LHCN-M2 (cell line): ENCODE measurements at places on chromosomes 6 and 20.

DNA sequence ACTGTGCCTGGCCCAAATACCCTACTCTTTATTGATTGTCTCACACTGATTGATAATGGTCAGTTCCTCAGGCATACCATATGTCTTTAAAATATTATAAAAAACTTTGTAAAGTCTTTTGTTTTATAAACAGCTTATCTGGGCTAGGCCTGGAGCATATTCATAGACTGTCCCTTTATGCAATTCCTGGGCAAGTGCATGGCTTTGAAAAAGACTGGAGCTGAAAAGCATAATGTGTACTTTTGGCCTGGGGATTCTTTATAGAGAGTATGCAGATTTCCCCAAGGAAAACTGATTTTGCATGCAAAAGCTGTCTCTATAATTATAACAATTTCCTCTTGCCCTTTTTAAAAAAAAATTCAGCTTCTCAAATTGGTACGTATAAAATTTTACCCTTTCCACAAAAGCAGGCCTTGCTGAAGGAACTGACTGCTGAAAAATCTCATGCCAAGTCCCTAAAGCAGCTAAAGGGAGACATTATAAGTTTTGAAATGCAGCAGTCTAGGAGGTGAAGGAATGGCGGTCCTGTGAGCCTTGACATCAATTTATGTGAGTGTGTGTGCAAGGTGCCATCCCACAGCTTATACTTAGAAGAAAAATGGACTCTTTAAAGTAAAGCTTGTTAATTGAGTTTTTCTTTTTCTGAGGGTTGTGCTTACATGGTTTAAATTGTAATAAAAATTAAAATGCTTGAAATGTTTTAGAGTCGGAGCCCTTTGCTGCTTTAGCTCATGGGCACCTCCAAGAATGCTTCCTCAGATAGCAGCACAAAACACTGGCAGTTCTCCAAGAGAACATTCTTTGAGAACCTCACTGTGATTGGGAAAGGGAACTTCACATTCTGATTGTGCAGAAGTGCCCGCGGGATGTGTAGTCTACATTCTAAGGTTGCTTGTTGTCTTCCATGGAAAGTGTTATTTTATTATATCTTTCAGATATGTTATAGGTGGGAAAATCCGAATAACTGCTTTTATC, 43.9 kb downstream of the PLCB4 start:
- DNase-seq: peak; percentile 79

DNA sequence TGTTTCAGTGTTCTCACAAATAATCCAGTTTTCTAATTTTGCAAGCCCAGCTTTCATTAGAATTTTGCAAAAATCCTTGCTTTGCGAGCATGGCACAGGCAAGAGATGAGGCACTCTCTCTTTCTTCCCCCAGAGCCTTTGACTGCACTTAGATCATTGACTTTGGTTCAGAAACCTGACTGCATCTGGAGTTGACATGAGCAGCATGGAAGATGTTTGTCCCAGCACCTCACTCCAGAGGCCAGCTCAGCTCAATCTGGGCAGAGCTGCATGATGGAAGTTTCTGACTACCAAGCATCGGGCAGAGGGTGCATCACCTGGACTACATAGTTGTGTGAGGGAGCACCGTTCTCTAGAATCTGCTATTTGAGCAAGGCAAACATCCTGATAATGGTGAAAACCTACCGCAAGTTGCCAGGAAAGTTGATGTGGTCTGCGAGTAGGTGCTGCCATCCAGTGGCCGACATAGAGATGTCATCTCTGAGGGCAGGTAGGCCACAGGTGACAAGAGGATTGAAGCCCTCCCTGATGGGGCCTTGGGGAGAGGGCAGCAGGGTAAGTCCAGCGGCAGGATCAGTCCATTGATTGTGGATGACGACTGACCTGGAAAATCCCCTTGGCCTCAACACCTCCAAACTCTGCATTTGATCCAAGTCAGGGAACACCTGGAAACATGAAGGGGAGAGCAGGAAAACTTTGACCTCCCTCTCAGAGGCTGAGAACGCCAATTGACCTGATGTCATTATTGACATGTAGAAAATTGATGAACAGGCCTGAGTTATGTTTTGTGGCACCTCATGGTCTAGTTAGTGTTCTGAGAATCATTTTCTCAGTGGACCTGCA, 3.8 kb upstream of the LPA start:
- DNase-seq: no peak

DNA sequence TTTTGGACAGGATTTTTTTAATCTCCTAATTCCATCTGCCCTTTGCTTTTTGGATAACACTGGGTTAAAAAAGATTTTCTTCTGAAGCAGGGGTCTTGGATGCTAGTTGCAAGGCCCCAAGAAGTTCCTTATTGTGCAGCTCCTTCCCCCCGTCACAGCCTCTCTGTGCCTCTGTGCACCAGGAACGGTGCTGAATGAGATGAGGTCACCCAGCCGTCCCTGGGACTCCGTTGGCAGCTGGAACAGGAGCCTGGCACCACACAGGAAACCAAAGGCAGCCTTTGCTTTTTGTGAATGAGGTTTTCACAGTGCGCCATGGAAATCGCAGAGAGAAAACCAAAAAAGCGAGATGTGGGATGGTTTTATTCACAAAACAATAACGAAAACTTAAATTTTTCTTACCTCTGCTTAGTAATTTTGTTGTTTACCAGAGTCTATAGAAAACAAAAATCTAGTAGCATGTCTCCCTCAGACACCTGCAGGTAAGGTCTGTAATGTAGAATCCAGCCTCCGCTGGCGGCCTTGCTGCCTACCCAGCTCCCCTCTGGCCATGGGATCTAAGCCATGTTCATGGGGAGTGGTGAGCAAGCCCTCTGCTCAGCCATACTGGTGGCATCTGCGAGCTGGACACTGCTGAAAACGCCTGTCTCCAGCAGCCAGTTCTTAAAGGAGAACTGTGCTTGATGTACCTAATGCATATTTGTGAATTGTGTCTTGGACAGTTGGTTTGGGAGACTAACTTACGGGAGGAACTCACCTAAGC, 40.4 kb upstream of the SYNJ2 start:
- DNase-seq: no peak

DNA sequence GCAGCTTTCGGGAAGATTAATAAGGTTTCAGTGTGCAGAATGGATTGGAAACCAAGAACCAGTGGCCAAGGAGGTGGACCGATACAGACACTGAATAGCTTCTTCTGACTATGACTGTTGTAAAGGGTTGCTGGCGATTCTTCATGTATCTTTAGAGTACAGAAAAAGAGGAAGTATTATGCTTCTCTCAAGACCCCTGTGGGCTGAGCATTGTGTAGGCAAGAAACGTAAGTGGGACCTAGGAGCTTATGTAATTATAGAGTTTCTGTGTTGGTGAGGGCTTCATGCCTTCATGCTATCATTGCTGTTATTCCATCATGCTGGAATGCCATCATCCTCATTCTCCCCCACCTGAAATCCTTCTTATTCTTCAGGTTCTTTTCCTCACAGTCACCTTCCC, 105.4 kb upstream of the AKIRIN2 start:
- DNase-seq: no peak

GRCh38 chr6:14146506-14147096, 29.0 kb downstream of the CD83 start:
- no peak for DNase-seq

- DNase-seq: no peak
Measured at GRCh38 chr6:82712389-82712788, 348.8 kb downstream of the TPBG start.

GRCh38 chr6:151425561-151425960, 26.4 kb downstream of the RMND1 start:
- no peak for DNase-seq

- no peak for DNase-seq
Measured at GRCh38 chr20:11266571-11266970, 592.8 kb upstream of the JAG1 start.

DNA sequence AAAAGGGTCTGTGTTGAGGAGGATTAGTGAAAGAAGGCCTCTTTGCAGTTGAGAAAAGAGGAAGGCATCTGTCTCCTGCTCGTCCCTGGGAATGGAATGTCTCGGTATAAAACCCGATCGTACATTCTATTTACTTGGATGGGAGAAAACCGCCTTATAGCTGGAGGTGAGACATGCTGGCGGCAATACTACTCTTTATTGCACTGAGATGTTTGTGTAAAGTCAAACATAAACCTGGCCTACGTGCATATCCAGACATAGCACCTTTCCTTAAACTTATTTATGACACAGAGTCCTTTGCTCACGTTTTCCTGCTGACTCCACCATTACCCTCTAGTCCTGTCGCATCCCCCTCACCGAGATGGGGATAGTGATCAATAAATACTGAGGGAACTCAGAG, 4.5 kb downstream of the TDP2 start:
- DNase-seq: no peak

DNA sequence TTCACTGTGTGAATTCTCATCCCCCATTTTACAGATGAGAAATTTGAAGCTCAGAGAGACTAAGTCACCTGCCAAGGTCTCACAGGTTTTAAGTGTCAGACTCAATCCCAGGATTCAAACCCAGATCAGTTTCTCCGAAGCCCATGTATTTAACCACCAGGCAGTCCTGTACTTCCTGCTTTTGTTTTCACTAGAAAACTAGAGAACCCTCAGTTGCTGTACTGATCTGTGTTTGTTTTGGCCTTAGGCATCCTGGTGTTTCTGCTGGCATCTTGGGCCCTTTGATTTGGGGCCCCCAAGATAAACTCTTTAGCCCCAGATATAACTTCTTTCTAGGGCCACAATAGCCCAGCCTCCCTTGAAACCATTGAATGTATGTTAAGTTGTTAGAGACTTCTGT, 36.5 kb downstream of the PPP1R16B start:
- DNase-seq: no peak

DNA sequence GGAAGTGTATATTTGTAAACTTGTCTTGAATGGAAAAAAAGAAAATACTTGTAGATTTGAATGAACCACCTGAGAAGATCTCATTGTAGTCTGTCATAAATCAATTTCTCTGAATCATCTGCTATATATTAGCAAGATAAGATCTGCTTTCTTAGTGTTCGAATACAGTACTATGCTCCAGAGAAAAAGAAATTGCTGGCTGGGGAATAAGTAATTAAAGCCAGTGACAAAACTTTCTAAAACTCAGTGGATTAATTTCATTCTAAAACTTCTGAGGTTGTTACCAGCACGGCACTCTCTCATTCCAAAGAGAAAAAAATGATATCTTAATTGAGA, 22.4 kb upstream of the MROH8 start:
- DNase-seq: no peak

- no peak for DNase-seq
Measured at GRCh38 chr20:23583526-23583925, 15.2 kb upstream of the CST9L start.

- no peak for DNase-seq
Measured at GRCh38 chr20:32546918-32547752, 38.0 kb downstream of the NOL4L start.

- no peak for DNase-seq
Measured at GRCh38 chr6:5294392-5295211, 33.3 kb downstream of the FARS2 start.

- no peak for DNase-seq
Measured at GRCh38 chr6:150560004-150560883, 39.4 kb upstream of the PLEKHG1 start.

GRCh38 chr6:148724428-148724827, 22.4 kb upstream of the UST start:
- DNase-seq: no peak

GRCh38 chr6:25042984-25043725, 107.4 kb upstream of the RIPOR2 start:
- no peak for DNase-seq

DNA sequence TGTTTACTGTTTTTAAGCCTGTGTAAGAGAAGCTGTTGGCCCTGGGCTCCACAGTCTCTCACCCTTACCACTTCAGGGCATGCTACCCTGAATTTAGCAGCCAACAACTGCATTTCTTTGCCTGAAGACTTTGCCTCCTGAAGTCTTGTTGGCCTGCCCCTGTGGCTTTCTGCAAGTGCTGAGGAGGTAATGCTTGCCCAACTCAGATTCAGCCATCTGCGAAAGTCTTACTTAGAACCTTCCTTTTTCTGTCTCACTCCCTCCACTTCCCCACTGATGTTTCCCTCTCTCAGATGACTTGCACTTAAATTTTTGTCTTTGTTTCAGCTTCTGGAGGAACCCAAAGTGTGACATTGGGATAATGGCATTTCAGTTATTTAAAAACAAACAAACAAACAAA, 11.8 kb upstream of the IBTK start:
- no peak for DNase-seq

DNA sequence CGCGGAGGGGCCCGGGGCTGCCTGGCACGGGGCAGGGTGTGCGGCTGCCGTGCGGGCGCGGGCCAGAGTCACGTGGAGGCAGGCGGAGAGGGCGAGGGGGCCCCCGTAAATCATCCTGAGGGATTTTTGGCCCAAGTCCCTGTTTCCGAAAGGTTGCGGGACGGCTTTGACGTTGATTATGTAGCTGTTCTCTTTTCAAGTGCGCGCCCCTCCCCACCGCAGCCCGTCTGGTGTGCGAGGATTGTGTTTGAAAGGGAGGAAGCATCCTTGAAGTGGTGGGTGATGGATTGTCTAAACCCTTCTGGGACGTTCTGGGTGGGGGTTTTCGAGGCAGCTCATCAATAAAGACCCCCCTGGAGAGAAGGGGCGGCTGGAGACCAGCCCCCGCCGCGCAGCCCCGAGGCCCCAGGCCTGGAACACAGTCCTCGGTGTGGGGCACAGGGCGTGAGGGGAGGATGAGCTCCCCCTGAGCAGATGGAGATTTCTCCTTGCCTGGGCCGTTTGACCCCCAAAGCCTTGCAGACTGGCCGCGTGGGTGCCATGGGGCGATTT, 7.0 kb upstream of the FOXF2 start:
- DNase-seq: no peak
